DND-41 (cell line): ENCODE measurements at places on chromosomes 16 and 17.

- DNase-seq, result no peak
These were observed at the start of gene FOXC2 for GRCh38 chr16:86566601-86566965. Gene FOXC2 (plus strand): TSS chr16:86566829. CDS start chr16:86567336, 507 bp downstream.

DNA sequence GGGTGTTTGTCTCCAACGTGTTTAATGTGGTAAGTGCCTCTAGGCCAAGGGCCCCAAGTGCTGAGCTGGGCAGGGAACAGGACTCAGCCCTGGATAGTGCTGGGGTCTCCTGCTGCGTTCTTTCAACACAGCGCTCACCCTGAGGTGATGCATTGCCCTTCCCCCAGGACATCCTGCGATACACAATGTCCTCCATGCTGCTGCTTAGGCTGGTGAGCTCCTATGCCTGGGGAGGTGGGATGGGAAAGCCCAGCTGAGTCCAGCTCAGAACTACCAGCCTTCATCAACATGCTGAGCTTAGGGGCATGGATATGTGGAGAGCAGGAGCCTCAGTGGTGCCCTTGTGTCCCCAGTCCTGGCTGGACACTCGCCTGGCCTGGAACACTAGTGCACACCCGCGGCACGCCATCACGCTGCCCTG is 563 bp downstream of the ZACN start:
- no peak for DNase-seq

GRCh38 chr17:62062302-62062701 is 2.8 kb downstream of the MED13 start:
- no peak for DNase-seq

DNA sequence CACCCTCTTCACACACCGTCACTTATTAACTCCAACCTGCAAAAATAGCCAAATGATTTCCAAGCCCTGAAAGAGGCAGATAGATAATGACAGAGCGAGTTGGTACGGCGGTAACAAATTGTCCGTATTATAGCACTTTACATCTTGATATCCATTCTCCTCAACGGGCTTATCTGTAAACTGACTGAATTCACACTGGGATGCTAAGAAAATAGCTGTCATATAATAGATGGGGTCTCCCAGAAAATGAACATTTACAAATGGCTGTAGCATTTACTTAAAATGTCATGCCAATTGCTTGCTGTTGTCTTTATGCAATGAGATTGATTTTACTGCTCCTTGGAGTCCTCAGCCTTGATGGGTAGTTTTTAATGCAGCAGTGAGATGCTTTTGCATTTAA is 225.8 kb upstream of the SDK2 start:
- DNase-seq, result no peak
